ENCODE measurements at places on chromosomes 1 and 21.

DNA sequence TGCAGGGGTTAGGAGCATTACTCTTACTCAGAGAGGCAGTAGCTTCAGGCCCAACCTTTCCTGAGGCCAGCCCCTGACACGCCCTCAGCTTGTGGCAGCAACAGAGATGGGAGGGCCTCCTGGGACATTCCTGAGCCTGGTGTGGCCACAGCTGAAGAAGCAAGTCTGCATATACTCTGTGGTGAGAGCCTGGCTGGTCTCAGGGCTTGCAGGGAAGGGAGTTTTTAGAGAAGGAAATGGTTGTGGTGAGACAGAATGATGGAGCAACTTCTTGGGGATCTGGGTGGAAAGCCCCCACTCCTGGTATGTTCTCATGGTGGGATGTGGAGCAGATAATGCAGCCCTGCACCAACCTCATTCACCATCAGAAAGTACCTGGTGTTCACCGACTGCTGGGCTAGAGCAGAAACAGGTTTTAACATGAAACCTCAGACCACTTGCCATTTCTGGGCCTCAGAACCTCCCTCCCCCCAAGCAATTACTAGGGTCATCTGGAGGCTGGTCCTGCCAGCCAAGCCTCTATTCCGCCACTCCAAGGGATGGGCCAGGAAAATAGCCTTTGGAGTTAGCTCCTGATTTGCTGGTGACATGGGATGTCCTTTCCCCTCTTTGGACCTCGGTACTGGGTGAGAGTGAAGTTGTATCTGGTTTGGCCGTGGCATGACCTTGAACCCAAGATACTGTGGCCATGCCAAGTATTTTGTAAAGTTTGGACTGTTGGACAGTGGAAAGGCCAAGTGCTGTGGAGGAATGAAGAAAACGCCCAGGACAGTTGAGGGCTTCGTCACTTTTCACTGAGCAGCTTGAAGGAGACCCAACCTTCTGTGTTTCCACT is 28.1 kb upstream of the RNF19B start:
- DNase-seq: peak; percentile 46

- no peak for DNase-seq
Observed at GRCh38 chr1:114700036-114700600, 4.8 kb upstream of the AMPD1 start.

DNA sequence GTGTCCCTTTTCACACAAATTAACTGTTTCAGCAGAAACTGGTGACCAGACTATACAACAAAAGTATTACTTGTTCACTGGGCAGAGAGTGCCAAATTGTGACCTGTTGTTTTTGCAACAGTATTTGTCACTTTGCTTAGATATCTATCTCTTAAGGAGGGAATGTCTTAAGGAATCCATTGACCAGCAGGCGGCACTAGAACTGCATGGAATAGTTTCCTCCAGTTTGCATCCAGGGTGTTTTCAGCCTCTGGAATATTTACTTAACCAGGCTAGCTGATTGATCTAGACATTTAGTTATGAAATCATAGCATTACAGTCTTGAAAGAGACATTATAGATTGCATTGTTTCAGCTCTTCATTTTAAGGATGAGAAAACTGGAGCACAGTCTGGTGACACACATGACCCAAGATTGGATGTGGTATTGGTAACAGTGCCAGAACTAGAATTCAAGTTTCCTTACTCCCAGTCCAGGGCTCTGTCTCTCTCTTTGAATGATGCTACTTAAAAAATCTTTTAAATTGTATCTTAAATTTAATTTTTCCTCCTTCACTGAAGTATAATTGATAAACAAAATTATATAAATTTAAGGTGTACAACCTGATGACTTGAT is 16.9 kb downstream of the RPTN start:
- DNase-seq: peak; percentile 71

DNA sequence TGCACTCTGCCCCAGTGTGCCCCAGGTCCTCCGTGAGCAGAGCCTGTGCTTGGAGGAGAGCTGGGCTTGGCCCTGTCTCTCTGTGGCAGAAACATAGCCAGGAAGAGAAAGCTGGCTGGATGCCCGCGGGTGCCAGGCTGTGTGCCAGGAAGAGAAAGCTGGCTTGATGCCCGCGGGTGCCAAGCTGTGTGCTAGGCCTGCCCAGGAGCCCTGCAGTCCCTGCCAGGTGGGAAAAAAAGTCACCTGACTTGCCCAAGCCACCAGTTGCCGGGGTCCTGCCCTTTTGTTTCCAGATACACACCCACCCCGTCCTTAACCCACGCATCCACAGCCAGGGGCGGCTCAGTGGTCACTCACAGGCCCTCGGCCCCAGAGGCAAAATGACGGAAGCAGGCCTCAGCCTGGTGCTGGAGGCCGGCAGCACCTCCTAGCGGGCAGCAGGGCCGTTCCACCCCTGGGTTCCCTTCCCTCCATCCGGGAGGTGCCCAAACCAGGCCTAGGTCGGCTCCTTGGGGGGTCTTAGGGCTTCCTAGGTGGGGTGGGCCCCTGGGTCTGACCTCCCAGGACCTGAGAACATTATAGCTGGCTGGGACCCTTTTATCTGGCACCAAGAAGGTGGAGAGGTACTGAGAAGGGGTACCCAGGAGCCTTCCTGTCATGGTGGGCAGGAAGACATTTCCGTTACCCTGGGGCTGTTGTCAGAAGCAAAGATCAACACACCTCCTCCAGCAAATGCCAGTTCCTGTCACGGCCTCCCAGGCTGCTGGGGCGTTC is 9.1 kb downstream of the ITGB2 start:
- peak; percentile 81 for DNase-seq

- DNase-seq: no peak
Observed at GRCh38 chr1:33460947-33461629, 11.4 kb upstream of the ZSCAN20 start.

- no peak for DNase-seq
Observed at GRCh38 chr1:18592368-18592767, 38.3 kb upstream of the PAX7 start.

DNA sequence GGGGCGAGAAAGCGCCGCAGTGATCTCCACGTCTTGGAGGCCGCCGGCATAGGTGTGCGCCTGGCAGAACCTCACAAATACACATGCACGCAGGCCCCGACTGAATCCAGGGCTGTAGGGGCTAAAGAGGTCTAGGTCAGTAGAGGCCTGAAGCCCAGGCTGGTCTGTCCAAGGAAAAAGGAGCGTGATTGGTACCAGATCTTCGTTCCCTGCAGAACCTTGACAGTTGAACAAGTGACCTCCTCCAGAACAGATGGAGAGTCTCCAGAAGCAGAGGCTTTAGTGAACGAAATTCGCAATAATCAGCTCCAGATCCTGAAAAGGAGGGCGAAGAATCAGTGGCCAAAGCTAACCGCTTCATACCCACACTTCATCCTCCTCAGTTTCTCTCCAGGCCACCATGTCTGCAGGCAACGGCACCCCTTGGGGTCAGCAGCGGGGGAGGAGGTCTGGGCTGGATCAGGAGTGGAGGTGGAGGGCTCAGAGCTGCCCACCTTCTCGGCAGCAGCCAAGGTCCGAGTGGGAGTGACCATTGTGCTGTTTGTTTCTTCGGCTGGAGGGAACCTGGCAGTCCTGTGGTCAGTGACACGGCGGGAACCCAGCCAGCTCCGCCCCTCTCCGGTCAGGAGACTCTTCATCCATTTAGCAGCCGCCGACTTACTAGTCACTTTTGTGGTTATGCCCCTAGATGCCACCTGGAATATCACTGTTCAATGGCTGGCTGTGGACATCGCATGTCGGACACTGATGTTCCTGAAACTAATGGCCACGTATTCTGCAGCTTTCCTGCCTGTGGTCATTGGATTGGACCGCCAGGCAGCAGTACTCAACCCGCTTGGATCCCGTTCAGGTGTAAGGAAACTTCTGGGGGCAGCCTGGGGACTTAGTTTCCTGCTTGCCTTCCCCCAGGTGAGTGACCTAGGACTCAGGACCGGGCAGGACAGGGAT is 749 bp upstream of the PEX11B start:
- DNase-seq: peak; percentile 37

GRCh38 chr1:223836586-223836985 is 9.2 kb downstream of the TP53BP2 start:
- no peak for DNase-seq

GRCh38 chr1:162878000-162878596 is 17.1 kb upstream of the CCDC190 start:
- DNase-seq: peak; percentile 63

- no peak for DNase-seq
Observed at GRCh38 chr1:95006681-95007080, 66.1 kb downstream of the ALG14 start.

DNA sequence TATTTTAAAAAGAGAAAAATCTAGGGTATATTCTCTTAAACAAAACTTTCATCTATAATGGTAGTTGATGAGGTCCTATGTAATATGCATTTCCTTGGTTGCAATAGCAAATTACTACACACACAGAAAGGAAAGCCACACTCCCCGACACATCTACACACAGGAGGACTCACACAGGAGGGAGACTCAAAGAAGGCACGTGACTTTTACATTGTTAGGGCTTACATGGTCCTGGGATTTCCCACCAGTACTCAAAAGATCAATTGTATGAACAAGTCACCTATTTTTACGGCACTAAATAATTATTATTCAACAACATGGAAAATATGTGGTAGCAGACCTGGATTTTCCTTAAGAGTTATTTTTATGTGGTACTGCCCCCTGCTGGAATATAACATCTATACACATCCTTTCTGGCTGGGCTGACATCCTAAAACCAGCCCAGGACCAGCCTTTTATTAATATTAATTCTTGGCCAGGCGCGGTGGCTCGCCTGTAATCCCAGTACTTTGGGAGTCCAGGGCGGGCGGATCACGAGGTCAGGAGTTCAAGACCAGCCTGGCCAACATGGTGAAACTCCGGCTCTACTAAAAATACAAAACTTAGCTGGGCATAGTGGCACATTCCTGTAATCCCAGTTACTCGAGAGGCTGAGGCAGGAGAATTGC is 33.9 kb upstream of the LGALS8 start:
- peak; percentile 14 for DNase-seq
